ENCODE measurements at places on chromosomes 3 and 15.

GRCh38 chr3:141311496-141312353, 56.6 kb upstream of the ZBTB38 start:
- DNase-seq, result peak; percentile 98

GRCh38 chr3:79973482-79973881, 205.7 kb upstream of the ROBO1 start:
- DNase-seq, result no peak

- DNase-seq, result no peak
Observed at GRCh38 chr15:34841262-34841725, 45.9 kb upstream of the ACTC1 start.

- no peak for DNase-seq
Observed at GRCh38 chr3:112605285-112605684, 35.7 kb downstream of the CCDC80 start.

- no peak for DNase-seq
Observed at GRCh38 chr3:14592390-14592789, 52.2 kb upstream of the GRIP2 start.

GRCh38 chr15:92809880-92810361, 90.2 kb upstream of the CHD2 start:
- no peak for DNase-seq

DNA sequence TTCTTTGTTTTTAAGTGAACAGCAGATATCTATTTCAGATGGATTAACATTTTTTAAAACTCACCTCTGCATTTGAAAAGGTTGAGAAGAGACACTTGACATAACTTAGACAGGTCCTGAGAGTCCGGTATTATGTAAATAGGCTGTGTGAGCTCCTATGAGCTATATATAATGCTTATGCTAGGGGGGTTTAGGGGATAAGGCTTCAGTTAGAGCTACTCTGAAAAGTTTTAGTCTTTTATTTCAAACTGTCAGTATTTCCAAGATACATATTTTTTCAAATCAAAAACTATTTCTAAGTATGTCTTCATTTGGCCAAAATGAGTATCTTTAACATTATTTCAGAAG, 16.9 kb downstream of the SHC4 start:
- no peak for DNase-seq

DNA sequence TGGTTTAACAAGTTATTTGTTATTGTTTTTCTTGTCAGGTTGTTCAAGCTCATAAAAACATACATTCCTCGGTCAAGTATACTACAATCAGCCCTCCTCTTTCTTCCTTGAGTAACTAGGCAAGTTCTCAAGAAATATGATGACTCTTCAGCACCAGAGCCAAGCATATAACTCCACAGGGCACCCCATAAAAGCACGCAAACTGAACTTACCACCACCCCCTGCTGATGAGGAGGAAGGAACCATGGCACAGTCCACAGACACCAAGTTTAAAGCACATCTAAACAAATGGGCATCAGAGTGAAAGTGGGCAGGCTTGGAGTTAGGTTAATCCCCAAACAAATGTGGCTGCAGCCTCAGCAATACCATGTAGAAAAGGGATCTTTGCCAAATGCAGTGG, 5.3 kb downstream of the IP6K2 start:
- DNase-seq, result no peak

GRCh38 chr3:17938313-17938712, 195.9 kb upstream of the TBC1D5 start:
- DNase-seq, result no peak

DNA sequence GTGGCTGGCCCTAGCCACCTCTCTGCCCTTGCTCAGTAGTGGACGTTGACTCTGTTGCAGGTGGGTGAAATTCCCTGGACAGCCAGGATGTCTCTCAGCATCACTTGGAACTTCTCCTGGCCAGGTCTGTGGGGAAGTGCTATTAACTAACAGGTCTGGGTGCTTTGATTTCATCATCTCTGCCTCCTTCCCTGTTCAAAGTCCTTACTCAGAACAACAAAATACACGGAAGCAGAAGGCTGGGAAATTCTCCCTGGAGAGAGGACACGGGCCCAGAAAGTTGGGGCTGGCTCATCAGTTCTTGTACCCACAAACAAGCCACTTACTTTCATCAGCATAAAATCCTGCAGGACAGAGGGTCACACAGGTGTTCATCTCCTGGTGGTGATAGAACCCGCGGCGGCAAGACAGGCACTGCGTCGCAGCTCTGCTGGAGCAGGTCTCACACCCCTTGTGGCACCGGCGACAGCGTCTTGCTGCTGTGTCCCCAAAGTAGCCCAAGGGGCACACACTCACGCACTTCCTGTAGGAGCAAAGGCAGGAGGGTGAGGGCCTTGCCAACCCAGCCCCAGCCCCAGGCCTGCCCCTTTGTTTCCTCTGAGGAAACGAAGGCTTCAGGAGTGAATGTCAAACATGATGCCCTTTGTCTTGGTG, 29.6 kb upstream of the SNRPA1 start:
- no peak for DNase-seq

DNA sequence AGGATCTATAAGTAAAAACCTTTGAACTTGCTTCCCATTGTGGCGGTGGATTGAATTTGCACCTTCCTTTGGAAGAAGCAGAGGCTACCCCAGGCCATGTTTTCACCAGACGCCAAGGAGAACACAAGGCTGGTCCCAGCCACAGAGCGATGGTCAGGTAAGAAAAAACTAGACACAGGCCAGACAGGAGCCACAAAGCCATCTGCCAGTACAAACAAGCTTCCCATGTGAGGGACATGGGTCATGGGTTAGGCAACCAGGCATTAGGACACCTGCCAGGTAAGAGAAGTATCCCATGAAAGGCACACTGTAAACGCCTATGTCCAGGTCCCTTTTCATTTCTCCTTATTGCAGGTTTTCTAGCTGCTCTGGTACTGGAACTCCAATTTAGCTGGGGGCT, 190.2 kb downstream of the KLF13 start:
- no peak for DNase-seq

GRCh38 chr15:98813951-98814350, 165.6 kb downstream of the IGF1R start:
- no peak for DNase-seq

- DNase-seq, result no peak
Observed at GRCh38 chr15:89489376-89489775, 7.0 kb downstream of the RHCG start.

DNA sequence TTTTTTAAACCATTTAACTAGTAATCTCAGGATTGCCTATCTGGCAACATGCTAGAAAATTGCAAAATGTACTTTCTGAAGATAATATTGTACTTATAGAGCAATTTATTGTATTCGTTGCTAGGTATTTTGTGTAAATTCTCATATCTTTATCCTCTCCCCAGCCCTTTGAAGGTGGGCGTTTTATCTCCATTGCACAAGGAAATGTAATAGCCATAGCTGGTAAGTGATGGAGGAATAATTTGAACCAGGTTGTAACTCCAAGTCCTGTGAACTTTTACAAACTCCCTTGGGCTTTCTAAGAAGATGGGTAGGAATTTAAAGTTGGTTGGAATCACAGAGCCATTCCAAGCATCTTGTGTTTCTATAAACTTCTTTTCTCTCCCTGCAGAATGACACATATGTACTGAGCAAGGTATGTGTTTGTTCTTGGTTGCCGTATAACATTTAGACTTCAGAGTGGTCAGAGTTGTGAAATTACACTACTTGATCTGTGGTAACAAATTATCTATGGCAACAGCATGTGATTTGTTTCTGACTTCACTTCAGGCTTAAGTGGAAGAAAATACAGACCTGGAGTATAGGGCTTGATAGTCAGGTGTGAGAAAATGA, 170.9 kb downstream of the AKAP13 start:
- no peak for DNase-seq

- no peak for DNase-seq
Observed at GRCh38 chr3:193068365-193068764, 150.7 kb upstream of the MB21D2 start.

GRCh38 chr3:190038050-190038933, 82.4 kb downstream of the P3H2 start:
- no peak for DNase-seq

- DNase-seq, result no peak
Observed at GRCh38 chr3:17810759-17811158, 68.3 kb upstream of the TBC1D5 start.

DNA sequence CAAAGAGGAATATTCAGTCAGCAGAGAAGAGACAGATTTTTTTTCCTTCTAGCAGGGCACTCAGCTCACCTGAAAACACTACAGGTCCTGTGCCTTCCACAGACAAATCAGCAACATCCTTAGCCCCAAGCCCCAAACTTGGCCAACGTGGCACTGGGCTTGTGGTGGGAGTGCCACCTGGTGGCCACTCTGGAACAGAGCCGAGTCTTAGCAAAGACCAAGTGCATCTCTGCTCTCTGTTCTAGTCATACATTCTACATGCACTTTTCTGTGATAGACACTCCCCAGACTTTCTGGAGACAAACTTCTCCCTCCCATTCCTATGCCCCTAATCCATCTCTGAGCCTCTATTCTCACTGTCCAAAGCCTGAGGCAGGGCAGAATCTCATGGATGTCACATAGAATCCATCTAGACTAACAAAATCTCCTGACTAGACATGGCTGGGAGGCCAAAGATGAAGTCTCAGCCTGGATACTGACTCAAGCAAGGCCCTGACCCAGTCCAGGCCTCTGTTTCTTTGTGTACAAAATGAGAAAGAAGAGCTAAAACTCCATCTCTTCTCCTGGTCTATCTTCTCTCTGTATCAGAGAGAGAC, 5.1 kb upstream of the SEMA7A start:
- DNase-seq, result peak; percentile 82

DNA sequence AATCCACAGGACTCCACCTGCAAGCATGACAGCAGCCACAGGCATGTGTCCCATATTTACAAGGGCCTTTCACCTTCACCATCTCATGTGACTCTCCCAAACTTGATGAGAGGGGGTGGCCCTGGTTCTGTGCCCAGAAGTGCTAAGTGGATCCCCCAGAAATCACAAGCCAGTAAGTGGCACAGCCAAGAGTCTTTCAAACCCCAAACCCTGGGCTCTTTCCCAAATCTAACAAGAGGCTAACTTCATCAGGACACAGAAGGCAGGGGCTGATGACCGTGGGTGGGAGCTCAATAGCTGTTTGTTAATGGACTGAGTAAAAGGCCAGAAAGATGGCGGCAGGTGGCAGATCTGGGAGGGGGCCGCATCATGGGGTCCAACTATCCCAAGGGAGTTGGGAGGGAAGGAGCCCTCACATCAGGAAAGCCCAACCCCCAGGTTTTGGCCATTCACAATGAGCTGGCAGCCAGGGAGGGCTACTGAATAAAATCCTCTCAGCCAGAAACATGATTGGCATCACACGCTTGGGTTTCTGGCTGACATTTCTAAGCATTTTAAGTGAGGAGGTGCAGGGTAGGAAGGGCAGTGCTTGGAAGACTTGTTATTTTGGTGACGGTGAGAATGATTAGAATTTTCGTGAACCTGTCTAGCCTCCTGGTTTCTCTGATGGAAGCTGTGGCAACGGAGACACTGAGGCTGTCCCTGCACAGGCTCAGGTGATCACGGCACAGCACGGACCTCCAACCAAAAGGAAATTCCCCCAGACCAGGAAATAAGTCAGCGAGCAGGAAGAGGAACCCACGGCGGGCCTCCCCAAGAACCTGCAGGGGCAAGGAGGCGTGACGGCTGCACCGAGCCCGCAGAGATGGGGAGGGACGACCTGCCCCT, 109.3 kb downstream of the OXNAD1 start:
- DNase-seq, result peak; percentile 61

DNA sequence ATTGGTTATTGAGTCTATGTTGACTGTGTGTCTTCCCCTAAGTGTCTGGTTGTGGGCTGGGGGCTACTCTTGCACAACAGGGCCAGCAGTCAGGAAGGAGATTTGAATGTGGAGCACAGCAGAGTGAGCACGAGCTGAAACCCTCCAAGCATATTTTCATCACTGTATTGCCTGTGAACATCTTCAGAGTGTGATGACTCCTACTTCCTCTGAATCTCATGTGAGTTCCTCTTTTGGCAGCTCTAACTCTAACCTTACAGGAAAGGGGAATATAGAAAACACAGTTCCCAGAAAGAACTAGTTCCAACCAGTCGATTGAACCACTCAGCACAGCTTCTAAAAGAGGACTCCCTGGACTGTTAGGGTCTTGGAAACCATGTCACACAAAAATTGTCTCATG, 211.6 kb downstream of the RAP2B start:
- DNase-seq, result no peak

DNA sequence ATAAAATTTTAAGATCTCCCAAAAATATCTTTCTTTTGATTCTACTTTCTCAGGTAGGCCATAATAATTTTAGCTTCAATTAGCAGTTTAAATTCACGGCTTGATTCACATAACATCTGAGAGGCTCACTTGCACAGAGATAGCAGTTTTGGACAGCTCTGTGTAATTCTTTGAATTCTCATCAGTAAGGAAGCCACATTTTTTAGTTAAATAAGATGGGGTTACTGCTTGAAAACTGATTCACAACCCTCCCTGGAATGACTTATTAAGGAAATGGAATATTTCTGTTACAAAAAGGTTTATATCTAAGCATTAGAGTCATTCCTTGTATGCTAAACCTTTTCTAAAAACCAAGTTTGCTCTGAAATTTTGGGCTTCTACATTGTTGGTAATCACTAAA, 212.7 kb downstream of the ALCAM start:
- no peak for DNase-seq

- no peak for DNase-seq
Observed at GRCh38 chr3:71451812-71452211, 131.7 kb downstream of the FOXP1 start.

DNA sequence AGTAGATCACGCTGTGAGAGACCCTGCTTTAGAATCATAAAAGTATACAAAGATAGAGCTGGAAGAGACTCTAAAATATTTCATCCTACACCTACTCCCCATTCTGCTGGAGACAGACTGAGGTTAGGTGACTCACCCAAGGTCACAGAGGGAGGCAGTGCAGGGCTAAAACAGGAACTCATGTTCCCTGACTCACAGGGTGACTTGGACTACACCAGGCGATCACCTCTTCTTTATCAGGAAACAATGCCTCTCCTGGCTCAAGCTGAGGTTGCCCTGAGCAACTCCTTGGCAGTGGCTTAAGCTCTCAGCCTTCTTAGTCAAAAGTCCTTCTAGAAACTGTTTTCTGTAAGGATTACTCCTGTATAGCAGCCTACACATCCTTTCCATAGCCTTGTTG, 26.4 kb upstream of the TNFAIP8L3 start:
- no peak for DNase-seq

- DNase-seq, result no peak
Observed at GRCh38 chr3:126117786-126118185, 33.9 kb upstream of the SLC41A3 start.

DNA sequence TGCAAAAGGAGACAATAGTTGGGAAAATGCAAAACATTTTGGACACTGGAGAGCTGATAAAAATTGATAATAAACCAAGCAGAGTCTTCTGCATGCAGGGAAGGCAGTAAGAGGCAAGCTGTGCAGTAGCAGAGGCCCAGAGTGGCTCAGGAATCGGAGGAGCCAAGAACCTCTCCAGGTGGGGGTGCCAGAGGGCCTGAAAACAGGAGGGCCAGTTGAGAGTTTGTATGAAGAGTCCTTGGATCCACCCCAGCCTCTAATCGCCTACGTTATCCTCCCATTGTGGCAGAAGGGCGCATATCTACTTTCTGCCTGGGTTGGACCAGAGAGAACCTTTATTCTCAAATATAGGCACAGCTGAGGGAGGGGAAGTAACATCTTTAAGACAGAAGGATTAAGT, 48.9 kb upstream of the RBP1 start:
- no peak for DNase-seq

Data from stimulated activated naive CD8-positive, alpha-beta T cell treated with anti-CD3 and anti-CD28 coated beads, Interleukin-15, Interleukin-2, amounts not matched to agents 100 U/mL and 50 U/mL, for 24 hours (primary cell).